ENCODE measurements at places on chromosomes 1 and 21.

GRCh38 chr1:86787621-86788020 is 83.2 kb downstream of the SH3GLB1 start:
- no peak for DNase-seq

GRCh38 chr1:153308540-153308939 is 4.2 kb downstream of the PGLYRP3 start:
- DNase-seq: no peak

GRCh38 chr1:8370046-8370881 is 52.4 kb downstream of the SLC45A1 start:
- DNase-seq: no peak

DNA sequence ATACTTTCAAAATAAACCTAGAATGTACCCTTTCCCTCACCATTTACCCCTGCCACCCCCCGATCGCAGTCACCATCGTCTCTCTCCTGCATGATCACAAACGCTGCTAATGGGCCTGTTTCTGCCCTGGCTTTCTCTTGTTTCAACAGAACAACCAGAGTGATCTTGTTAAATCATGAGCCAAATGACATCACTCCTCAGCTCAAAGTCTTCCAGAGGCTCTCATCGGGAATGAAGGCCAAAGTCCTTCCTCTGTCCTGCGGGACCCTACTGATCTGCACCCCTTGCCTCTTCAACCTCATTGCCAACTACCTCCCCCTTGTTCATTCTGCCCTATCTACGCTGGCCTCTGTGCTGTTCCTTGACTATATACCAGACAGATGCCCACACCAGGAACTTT is 39.4 kb upstream of the PTGFRN start:
- DNase-seq: no peak

- peak; percentile 32 for DNase-seq
These were observed 344.3 kb downstream of the MATN1 start for GRCh38 chr1:30378991-30379581.

- no peak for DNase-seq
These were observed 75.0 kb downstream of the RGL1 start for GRCh38 chr1:183879966-183880365.

GRCh38 chr1:103112546-103112945 is 4.2 kb upstream of the COL11A1 start:
- DNase-seq: no peak

DNA sequence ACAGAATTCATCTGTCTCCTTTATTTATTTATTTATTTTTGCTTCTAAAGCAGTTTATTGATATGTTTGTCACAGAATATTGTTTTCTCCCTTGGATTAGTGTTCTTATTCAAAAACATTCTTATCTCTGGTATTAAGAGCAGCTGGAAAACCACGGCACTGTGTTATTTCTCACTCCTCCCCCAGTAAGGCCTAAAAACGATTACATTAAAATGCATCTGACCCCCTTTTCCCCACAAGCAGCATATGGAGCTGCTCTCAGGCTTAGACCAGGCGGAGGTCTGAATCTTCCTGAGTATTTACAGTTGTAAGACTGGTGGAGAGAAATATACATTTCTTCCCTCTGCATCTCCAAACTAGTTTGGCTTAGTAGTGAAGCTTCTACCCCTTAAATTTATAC is 86.8 kb downstream of the HLX start:
- no peak for DNase-seq

GRCh38 chr1:55064861-55065263 is 25.5 kb downstream of the PCSK9 start:
- no peak for DNase-seq

DNA sequence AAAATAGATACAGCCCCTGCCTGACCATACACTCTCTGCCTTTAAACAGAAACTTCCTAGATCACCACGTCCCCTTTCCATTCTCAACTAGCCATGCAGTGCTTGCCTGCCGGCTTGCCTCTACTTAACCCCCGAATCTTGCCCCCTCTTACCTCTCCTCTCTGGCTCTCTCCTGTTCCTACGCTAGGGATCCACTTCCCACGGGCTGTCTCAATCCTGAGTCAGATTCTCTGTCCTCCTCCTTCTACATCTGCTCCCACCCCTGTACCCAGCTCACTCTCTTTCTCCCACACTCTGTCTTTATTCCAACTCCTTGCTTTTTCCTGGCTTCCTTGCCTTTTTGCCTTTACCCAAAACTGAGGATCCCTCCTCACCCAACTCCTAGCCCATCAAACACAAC is 29.3 kb downstream of the ATF3 start:
- DNase-seq: no peak

GRCh38 chr1:215215846-215216245 is 133.3 kb downstream of the KCNK2 start:
- no peak for DNase-seq

DNA sequence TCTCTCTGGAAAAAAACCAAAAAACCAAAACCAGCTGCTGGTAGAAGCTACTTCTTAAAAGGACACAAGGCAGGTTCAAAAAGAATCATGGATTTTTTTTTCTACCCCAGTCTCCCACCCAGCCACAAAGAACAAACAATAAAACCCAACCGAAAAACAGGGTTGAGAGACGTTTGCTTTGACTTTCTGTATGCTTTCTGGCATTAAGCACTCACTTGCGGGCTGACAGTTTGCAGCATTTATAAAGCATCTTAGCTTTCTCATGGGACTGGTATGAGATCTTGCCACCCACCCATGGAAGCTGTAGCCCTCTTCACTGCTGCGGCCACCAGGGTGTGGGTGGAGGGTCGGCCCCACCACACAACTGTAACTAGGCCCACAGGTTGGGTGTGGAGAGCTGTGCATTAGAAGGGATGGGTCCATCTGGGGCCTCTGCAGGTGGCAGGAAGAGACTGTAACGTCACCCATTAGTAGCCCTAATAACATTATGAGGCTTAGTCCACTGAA is 165.7 kb downstream of the RHOU start:
- DNase-seq: no peak

DNA sequence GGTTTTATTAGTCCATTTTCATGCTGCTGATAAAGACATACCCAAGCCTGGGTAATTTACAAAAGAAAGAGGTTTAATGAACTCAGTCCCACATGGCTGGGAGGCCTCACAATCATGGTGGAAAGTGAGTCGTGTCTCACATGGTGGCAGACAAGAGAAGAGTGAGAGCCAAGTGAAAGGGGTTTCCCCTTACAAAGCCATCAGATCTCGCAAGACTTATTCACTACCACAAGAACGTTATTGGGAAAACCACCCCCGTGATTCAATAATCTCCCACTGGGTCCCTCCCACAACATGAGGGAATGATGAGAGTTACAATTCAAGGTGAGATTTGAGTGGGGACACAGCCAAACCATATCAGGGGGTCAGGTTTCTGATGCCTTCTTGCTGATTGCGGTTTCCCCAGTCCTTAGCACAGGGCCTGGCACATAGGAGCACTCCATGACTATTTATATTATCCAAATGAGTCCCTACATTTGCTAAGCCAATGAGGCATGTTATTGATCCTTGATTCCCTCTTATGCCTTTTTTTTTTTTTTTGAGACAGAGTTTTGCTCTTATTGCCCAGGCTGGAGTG is 35.3 kb upstream of the PAXBP1 start:
- no peak for DNase-seq

DNA sequence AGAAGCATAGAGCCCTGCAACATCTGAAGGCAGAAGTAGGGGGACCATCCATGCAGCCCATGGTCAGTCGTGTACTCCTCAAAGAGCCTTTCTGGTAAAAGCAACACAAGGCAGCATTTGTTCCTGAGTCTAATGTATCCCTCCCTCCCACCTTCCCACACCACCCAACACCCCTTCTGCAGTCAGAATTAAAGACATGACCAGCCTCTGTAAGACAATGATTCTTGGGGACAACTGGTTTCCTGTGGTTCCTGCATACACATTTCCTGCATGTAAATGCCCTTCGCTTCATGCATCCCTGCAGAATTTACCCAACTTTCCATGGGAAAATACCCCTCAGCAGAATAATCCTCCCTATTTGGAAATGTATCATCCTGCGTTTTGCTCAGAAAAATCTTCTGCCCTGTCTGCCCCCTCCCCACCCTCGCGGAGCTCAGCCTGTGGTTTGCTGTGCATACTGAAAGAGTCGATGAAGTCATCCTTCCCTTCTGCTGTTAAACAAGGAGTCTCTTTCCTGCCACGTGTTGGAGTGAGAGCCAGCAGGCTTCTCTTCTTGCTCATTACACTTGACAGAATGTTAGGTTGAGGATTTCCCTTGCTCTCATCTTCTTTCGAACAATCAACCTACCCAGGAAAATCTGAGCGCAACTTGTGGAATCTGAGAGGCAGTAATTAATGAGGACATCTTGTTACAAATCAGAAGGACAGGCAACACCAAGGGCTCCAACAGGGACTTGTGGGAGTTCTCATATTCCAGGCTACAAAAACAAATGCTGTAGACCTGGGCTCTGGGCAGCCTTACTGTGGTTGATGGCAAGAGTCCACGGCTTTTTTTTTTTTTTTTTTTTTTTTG is 4.7 kb downstream of the TNN start:
- DNase-seq: no peak

DNA sequence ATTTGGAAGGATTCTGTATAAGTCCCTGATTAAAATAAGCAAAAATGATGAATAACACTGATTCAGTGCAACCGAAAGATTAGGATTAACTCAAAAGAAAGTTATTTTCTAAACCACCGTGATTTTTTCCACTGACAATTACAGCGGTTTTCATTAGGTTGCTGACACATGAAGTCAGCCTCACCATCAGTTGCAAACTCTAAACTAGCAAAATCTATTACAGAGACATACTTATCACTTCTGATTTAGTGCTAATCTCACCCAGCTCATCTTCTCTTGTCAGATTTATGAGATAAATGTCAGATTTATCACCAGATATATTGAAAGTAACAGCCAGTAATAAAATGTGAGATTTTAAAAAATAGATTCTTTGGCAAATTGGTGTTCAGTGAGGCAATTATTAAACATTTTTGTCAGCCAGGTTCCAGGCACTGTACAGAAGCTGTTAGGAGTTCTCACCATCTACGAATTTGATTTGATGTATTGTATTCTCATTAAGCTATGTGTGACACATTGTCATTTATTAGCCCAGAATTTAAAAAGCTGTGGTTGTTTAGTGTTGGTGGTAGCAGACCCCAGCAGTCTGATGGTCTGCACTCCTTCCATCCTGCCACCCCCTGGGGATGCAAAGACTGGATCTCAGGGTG is 37.3 kb upstream of the LGALS8 start:
- no peak for DNase-seq

GRCh38 chr1:85707267-85707989 is 805 bp downstream of the ZNHIT6 start:
- DNase-seq: no peak

DNA sequence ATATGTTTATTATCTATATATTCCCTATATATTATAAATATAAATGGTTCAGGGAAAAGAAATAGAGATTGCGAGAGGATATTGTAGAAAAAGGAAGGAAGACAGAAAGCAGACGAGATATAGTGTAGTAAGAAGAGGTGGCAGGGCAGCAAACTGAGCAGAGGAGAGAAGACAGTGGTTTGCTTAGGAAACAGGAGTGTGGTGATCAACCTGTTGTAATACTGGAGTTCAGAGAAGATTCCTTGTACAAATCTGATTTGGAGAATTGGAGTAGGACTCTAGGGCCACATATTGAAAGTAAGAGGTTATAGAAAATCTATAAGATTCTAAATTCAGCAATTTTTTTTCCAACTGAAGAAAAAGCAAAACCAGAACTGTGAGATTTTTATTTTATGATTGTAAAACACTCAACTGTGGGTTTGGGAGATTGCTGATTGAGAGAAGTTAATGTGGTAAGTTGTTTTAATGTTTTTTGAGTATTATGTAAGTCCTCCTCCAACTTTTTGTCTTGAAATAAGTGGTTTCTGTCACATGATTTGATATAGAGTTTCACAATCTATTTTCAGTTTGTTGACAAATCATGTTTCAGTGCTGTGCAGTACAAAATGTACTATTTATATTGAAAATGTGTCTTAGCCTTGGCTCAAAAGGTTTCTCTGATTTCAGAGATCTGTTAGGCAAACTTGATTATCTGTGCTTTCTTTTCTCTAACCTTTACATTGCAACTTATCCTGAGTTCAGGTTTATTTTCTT is 9.6 kb upstream of the AMY2B start:
- no peak for DNase-seq

GRCh38 chr21:44720170-44720569 is 8.8 kb upstream of the TSPEAR start:
- DNase-seq: no peak

DNA sequence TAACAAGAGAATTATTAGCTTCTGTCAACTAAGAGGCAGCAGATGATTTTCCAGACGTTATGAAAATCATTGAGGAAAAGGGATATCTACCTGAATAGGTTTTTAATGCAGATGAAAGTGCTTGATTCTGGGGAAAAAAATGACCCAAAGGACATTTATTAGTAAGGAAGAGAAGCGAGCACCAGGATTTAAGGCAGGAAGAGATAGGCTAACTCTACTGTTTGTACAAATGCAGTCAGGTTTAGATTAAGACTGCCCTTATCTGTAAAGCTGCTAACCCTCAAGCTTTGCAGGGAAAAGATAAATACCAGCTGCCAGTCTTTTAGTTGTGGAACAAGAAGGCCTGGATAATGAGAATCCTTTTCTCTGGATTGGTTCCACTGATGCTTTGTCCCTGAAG is 33.0 kb upstream of the LRIG2 start:
- DNase-seq: peak; percentile 16

DNA sequence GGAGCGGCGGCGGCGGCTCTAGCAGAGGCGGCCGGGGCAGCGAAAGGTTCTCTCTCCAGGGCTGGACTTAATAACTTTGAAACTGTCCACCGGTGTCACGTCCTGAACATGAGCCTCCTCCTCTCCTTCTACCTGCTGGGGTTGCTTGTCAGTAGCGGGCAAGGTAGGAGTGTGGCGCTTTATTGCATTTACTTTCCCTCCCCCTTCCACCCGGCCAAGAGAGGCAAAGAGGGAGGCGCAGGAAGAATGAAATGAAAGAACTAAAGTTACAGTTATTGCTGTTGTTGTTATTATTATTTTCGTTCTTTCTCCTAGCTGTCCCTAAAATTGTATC is 214 bp downstream of the NCAM2 start:
- DNase-seq: no peak

DNA sequence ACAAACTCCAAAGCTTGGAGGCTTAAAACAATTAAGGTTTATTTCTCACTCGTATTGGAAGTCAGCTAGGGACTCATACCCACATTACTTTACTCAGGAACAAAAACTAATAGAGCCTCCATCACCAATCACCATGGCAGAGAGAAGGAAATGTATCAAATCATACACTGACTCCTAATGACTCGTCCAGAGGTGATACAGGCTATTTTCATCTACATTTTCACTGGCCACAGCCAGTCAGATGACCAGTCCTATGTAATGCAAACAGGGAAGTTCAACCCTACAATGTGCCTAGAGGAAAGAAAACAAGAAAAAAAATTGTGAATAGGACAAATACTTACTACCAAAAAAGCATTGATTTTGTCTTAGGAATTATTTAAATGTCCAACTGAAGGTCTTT is 110.3 kb downstream of the SEC16B start:
- DNase-seq: no peak

GRCh38 chr1:219416598-219417238 is 196.2 kb downstream of the ZC3H11B start:
- peak; percentile 70 for DNase-seq

GRCh38 chr1:119549719-119550132 is 42.7 kb downstream of the HSD3B1 start:
- DNase-seq: peak; percentile 65
